AML-193 (cell line): ENCODE measurements at places on chromosomes 2 and 18.

GRCh38 chr2:84931384-84931821 lies 25.9 kb downstream of the TMSB10 start:
- no peak for DNase-seq

DNA sequence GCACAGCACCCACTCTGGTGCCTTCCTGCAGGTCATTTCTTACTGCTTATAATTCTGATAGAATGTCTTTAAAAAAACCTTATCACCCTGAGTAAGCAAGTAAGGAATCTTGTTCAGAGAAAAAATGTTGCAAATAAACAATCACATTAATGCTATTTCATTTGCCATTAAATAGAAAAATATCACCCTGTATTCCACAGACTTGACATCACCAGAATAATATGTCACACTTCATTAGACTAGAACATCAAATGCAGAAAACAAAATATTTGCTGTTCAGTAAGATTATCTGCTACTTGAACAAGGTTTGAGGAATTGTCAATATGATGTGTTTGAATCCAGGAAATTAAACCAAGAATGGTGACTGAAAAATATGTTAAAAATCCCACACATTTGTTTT lies 236.6 kb upstream of the MMADHC start:
- no peak for DNase-seq

DNA sequence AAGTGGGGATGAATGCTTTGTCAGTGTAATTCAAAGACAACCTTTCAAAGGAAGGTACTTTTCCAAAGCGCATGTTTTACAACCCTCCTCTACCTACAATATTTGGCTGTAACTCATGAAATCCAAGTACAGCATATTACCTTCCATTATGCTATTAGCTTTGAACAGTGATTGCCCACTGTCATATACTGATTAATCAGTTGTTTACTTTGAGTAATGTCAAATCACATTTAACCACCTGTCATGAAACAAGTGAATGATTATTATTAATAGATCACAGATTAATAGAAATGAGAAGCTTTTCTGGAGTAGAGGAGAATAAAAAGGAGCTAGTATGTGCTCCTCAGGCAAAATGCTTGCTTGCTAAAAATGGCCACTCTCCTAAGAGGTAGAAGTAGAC lies 150.5 kb upstream of the SMAD7 start:
- no peak for DNase-seq

- DNase-seq, result no peak
Measured at GRCh38 chr18:50717563-50717962, 102.3 kb downstream of the MRO start.
